ENCODE measurements at places on chromosomes 5 and 9. TPM values are rescaled to one million over a fixed set of nuclear protein-coding genes. Genes with fewer than 3 reads are reported as not detected.

ZNG1C gene
- 22.6 TPM for total RNA-seq

SPINK6 gene
- not detected for total RNA-seq

ZER1 gene
- total RNA-seq = 37.4 TPM

N4BP3 gene
- under 0.01 TPM for total RNA-seq

Data from smooth muscle cell of the umbilical artery (primary cell).